ENCODE measurements at places on chromosomes 5 and 9.

DNA sequence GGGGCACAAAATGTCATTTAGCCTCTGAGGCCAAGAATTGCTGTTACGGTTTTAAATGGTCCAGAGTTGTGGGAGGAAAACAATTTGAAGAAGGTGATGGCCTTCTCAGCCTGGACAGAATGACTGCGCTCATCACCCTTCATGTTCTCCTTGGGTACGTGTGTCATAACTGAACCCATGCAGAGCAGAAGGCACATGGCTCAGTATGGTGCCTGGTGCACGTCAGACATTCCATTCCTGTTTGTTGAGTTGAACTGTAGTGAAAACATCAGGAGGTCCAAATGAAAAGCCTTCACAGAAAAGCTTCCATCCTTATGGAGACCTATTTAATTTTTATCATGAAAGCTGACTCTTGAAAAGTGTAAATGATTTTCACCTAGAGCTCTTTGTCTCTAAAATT lies 133.2 kb downstream of the CFAP90 start:
- no peak for DNase-seq

- no peak for DNase-seq
Observed at GRCh38 chr5:62521319-62521718, 57.3 kb upstream of the LRRC70 start.

GRCh38 chr5:32311404-32312196 lies 1.1 kb downstream of the MTMR12 start:
- peak; percentile 62 for DNase-seq

- DNase-seq: no peak
Observed at GRCh38 chr5:62007457-62007856, 298.5 kb upstream of the KIF2A start.

DNA sequence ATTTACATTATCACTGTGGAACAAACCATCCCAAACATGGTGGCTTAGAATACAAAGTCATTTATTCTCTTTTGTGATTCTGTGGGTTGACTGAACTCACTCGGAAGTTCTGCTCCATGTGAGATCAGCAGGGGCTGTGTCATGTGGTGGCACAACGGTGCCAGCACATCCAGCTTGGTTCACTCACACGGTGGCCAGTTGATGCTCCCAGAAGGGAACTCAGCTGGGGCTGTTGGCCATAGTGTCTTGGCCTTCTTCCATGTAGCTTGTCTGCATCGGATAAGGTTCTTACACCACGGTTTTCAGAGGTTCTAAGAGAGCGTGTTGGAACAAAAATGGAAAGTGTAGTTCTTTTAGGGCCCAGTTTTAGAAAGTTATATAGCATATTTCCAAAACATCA lies 312.7 kb downstream of the DMRT2 start:
- no peak for DNase-seq

DNA sequence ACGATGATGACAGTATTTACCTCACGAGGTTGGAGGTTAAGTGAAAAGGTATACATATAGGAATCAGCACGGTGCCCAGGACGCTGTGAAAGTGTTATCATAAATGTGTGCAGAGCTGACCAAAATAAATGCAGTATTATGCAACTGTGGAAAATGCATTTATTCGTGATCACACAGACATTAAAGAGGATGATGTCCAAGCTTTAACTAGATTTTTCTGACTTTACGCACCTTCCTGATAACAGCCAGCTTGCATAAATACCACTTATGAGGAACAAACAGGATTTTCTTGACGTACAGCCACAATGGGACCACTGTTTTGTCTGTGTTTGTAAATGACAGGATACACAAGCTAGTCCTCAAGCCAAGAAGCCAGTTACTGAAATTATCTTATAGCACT lies 71.4 kb upstream of the ATP10B start:
- DNase-seq: no peak

DNA sequence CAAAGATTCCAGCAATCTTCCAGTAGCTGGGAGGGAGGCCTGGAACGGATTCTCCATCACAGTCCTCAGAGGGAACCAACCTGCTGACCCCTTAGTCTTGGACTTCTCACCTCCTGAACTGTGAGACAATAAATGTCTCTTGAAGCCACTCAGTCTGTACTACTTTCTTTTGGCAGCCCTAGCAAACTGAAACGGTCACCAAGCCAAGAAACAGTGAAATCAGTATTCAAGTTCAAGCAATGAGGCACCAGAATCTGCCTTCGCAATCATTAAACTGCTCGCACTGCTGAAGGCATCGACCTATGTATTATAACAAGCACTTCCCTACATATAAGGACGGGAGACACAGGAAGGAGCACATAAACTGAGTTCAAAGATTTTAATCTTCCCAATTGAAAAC lies 120.6 kb upstream of the PUM3 start:
- no peak for DNase-seq

- no peak for DNase-seq
Observed at GRCh38 chr9:99544526-99544925, 277.2 kb upstream of the NR4A3 start.

GRCh38 chr5:132747616-132748440 lies 602 bp downstream of the CCNI2 start:
- no peak for DNase-seq

GRCh38 chr9:86754581-86755560 lies 192.4 kb downstream of the GAS1 start:
- no peak for DNase-seq

DNA sequence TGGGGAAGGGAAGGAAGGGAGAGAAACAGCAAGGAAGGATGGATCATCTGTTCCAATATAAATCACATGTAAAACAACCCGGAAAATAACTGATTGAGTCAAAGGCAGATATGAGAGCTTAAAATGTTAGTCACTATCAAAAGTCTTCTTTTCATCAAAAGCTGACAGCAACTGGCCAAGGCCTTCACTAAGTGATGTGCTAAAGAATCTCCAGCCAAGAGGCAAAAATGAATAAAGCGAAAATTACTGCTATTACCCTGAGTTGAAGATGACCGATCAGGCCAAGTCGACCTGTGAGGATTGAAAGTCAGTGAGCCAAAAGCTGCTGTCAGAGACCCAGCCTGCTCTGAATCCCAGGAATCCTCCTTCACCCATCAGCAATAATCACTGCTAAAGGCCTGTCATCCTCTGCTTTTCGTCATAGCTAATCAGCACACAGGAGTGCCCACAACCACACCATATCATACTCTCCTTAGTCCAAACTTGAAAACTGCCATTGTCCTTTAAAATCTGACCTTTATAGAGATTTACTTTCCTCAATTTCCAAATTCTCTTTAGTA lies 736.9 kb downstream of the TLE1 start:
- no peak for DNase-seq

DNA sequence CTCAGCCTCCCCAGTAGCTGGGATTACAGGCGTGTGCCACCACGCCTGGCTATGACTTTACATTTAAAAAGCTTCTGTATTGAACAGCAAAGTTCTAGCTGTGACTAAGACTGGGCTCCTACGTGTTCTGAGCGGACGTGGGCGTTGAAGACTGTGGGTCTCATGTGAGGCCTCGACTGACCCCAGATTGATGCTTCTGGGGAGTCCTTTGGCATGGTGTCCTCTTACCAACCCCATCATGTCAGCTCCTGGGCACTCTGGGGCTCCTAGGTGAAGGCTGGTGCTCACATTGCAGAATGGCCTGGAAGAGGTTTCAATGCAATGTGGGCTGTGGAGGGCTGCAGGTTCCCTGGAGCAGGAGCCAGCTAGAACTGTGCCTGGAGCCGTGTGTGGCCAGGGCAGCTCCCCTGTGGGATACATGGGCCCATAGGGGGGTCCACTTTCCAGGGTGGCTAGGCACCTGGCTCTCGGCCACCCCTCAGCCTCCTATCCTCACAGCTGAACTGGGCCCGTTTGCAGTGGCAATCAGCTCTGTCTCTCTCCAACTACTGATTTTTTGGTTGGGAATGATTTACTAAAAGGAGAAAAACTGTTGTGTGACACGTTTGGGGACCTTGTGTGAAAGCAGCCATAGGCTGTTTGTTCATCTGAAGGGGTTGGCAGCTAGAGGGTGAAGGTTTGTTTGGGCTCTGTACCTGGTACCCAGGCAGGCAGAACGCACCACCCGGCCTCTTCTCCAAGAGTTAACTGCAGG lies 29.7 kb downstream of the SLC25A25 start:
- no peak for DNase-seq

DNA sequence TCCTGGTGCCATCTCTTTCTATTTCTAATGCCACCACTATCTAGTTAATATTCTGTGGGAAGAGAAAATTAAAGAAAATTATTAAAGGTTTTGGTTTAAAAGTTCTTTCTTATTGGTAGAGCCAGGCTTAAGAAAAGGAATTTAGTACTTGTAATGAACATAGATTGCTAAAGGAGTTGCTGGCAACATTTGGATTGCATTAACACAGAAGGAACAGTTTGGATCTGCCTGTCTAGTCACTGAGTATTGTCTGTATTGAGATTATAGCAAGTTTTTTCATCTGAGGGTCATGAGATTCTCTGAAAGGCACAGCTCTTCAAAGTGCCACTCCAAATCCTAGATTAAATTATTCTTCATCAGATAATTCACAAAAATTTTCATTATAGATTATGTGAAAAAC lies 32.0 kb downstream of the FSD1L start:
- no peak for DNase-seq

GRCh38 chr5:93117751-93118531 lies 463.1 kb downstream of the NR2F1-AS1 start:
- no peak for DNase-seq

DNA sequence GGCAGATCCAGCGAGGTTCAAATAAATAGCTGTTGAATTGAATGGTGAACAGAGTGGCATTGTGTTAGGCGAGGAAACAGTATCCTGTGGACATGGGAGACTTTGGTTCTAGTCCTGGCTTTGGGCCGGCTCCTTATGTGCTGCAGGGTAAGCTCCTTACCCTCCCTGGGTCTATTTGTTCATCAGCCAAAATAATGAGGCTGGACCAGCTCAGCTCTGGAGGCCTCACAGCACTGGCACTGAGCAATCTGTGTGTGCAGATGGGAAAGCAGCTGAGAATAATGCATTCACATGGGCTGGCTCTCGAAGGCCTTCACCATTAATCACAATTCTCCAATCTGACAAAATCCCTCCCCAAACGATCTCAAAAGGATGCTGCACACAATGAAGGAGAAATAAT lies 81.9 kb downstream of the APBA1 start:
- DNase-seq: no peak

DNA sequence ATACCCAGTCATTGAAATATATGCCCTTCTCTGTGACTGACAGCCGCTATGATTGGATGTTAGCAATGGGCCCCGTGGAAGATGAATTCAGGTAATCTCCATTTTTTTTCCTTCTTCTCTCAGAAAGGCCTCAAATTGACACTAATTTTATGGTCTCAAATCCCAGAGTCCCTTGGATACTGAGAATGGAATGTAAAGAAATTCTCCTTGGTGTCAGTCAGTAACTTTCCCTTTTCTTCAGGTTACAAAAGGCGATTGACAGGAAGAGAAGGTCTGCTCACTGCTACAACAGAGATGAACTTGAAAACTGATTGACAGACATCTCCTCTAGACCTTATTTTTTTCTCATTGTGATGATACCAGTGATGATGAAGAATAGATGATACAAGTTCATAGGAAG lies 748.3 kb downstream of the MAT2B start:
- no peak for DNase-seq

DNA sequence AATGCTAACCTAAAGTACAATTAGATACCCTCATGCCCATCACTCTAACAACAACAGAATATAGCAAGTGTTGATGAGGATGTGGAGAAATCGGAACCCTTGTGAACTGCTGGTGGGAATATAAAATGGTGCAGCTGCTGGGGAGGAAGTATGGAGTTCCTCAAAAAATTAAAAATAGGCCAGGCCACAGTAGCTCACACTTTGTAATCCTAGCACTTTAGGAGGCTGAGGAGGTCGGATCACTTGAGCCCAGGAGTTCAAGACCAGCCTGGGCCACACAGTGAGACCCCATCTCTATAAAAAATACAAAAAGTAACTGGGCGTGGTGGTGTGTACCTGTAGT lies 18.0 kb upstream of the MRNIP start:
- no peak for DNase-seq

DNA sequence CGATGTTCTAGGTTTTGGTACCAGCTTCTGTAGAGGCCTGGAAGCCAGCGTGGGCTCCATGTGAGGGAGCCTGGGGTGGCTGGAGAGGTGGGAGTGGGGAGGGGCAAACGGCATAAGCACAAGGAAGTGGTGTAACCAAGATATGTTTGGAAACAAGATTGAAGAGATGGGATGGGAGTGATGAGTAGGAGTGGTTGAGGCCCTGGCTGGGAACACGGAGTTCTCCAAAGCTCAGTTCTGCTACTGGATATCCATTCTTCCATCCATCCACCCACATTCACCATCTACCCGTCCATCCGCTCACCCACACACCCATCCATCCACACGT lies 12.2 kb downstream of the TSPAN17 start:
- no peak for DNase-seq

DNA sequence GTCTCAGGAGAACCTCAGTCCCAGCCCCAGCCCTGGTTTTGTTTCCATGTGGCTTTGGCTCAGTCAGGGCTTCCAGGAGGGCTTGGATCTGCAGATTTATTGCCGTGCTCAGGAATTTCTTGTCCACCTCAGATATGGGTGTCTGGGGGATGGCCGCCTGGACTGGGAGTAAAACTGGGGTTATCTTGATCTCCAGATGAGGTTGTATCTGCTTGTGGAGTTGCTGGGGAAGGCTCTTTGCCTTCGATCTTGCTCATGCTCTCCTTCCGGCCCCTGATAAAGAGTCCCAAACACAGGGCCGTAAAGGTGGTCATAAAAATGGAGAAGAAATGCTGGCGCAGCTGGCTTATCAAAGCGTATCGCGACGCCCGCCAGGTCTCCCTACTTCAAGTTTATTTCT lies 17.8 kb upstream of the PITX1 start:
- DNase-seq: no peak

- DNase-seq: no peak
Observed at GRCh38 chr9:120299785-120300184, 280.2 kb downstream of the CDK5RAP2 start.

GRCh38 chr5:115458003-115458409 lies 86.6 kb downstream of the FEM1C start:
- no peak for DNase-seq

GRCh38 chr5:113213551-113214425 lies 221.0 kb downstream of the TSSK1B start:
- DNase-seq: no peak

DNA sequence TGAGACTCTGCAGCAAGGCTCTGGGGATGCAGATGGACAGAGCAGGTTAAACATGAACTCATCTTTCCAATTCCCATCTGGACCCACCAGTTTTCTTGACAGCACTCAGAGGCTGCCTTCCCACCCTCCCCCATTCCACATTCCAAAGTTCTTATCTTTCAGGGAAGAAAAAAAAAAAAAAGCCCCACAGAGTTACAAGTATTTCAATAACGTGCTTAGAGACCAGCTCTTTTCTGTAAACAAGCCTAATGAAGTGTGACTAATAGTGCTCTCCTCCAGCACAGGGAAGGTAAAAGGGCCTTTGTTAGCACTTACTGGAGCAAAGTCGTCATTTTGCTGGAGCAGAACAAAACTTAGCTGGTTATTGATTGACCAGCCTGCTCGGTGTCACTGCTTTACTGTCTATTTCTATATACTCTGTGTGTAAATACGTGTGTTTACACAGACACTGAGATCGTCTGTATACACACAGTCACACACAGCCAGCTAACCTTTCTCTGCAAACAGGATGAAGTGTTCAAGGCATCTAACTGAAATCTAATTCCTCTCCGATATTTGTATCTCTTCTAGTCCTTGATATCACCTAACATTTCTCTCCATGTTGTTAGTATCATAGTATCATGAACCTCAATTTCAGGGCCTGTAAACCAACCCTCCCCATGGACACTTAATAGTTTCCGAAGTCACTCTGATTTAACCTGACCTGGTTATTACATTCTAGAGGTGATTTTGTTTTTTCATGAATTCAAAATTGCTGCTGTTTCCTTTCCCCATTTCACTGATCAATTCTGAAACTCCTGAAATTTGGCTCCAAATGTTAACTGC lies 84.9 kb downstream of the ZNF608 start:
- DNase-seq: peak; percentile 97

- no peak for DNase-seq
Observed at GRCh38 chr5:132890817-132891216, 17.3 kb downstream of the LEAP2 start.

Data from NCI-H526 (cell line).